ENCODE measurements at places on chromosomes 12 and 14.

GRCh38 chr14:57999471-57999870, 133.6 kb upstream of the SLC35F4 start:
- no peak for DNase-seq

DNA sequence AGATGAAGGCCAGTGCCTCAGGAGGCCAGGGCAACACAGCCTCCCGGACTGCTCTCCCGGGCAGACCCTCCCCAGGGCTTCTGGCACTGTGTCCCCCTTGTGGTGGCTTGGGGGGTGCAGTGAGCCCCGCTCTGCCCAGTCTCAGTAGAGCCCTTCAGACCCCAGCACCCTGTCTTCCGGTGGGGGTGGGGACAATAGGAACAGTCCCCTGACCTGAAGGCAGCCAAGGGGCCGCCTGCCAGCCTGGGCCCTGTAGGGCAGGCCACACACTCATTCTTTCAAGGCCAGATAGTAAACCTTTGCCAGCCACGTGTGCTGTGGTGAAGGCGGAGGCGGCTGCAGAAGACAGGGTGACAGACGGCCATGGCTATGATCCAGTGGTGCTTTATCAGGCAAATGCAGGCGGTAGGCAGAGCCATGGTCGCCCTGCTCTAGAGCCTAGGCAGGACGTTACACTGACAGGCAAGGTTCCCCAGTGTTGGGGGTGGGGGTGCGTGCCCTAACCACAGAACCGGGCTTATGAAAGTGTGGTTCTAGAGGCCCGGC, 15.0 kb downstream of the ZFYVE21 start:
- no peak for DNase-seq

DNA sequence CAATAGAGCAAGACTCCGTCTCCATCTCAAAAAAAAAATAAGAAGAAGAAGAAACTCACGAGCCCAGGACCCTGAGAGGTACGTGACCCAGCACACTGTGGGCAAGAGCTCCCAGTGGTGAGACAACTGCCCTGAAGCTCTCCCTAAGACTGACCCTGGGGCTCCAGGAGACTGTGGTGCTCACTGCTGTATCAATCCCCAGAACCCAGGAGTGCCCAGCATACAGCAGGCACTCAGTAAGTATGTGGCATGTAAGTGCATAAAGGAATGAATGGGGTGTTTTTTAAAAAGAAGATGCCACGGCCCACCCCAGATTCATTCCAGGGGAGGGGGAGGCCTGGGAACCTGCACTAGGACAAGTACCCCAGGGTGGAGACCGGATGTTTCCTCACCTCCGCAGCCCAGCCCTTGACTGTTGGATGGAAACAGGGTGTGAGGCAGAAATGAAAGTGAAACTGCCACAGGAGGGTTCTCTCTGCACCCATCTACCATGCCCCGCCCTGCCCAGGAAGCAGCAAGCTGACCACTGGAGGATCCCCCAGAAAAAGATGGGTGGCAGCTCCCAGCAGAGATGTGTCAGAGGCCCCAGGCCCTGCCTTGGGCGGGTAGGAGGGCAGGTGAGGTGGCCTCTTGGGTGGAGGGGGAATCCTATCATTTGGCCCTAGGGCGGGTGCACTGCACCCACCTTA, 12.2 kb downstream of the ITPK1 start:
- DNase-seq: no peak

GRCh38 chr12:82880442-82880901, 193.8 kb downstream of the TMTC2 start:
- no peak for DNase-seq

- no peak for DNase-seq
Measured at GRCh38 chr14:78091361-78091760, 78.8 kb upstream of the NRXN3 start.

DNA sequence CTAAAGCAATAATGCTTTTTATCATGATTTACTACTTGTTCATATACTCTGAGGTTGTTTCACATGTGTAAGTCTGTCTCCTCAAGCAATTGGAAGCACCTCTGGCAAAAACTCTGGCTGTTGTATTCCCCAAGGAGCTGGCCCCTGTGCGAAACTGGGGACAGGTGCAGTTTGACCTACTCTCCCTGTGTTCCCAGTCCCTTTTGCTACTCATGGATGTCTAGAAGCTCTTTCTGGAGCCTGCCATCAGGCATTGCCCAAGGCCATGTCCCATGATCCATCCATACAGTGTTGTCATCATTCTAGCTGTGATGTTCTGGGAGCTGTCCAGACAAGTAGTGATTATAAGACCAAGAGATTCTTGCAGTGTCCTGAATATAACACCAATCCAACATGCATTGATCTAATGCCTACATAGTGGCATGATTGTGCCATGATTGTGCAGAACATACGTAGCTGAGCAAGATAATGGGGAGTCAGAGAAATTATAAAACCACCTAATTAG, 14.9 kb downstream of the AKAP6 start:
- no peak for DNase-seq

DNA sequence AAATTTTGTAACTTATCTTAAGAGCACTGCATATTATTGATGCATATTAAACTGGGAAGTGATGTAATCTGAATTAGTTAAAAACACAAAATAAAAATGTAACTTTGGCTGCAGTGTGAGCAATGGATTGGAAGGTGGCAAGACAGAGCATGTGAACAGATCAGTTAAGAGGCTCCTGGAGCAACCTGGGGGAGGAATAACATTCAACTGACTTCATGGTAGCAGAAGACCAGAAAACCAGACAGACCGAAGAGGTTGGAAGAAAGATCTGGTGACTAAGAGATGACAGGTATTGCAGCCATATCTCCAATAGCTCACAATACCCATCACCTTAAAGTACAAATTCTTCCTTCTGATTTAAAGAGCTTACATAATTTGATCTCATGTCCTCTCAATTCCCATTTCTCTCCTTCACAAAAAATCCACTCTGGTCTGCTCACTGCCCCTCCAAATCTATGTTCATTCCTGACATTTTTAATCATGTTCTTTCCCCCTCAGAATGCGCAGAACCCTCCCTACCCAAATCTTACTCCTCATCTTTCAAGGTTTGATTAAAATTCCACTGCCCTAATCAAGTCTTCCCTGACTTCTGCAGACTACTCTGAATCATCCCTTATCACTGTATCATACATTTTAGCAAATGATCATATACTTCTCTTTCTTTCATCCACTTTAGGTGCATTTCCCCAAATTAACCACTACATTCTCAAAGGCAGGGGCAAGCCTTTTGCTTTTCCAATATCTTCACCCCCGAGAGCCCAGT, 51.5 kb downstream of the DUSP16 start:
- DNase-seq: no peak

- DNase-seq: no peak
Measured at GRCh38 chr12:101824831-101825230, 5.9 kb downstream of the GNPTAB start.

DNA sequence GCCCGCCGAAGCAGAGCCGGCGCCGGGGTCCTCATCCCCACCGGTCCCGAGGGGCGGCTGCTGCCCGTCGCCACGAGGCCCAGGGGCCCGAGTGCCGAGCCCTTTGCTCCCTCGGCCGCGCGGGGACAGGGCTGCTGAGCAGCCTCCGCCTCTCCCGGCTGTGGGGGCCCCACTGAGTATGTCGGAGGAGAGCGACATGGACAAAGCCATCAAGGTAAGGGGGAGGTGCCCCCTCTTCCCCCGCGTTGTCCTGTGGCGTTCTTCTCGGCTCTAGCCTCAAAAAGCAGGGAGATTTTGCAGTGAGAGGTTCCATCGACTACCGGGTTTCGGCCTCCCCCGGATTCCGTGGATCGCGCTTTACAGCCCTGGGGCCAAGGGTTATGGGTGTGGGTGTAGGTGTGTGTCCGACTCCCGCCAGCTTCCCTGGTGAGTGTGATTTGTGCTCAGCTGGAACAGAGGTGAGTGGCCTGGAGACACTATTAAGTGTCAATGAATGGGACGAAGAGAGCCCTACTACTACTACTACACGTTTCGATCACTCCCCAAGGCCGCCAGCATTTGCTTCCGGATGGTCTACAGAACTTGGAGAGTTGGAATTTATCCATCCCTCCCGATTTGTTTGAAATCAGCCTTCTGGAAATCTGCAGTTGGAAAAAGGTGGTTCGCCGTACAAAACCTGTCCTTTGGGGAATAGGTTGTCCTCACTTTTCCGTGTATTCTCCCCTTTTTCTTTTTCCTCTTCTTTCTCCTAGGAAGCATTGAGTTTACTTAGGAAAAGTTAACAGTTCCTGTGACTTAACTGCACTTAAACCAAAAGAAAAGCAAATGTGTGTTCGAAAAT, 748 bp downstream of the MAPKAPK5 start:
- DNase-seq: no peak

GRCh38 chr14:61281948-61282275, 774 bp upstream of the TMEM30B start:
- DNase-seq: no peak

DNA sequence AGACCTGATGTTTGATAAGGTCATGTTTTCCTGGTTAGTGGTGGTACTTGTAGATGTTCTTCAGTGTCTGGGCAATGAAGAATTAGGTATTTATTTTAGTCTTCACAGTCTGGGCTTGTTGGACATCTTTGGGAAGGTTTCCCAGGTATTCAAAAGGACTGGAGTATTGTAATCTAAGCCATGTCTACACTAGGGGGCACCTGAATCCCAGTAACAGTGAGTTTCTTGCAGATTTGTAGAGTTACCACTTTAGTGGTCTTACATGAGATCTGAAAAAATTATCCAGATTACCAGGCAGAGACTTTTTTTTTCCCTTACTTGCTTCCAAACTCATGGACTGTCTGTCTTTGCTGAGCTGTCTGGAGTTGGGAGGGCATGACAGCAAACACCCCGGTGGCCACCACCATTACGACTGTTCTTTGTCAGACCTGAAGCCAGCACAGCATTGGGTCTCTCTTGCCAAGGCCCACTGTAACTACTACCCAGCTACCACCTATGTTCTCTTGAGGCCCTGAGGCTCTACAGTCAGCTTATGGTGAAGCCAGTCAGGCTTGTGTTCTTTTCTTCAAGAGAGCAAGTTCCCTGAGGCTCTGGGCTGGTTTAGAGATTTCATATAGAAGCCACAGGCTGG, 820.7 kb upstream of the FBXO33 start:
- no peak for DNase-seq

DNA sequence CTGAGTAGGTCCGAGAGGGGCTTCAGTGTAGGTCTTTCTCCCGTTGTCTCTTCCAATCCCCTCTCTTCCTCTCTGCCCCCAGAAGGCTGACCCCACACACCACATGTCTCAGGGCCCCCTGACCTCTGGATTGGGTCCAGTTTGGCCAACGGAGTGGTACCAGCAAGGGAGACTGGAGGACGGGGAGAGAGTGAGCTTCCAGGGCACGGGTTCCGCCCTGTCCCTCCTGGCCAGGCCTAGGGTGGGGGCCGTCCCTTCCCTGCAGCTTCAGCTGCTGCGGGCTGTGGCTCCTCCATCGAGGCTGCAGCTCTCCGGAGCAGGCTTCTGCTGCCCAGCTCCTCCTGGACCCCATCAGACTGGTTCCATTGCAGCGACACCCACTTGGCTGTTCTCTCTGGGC, 17.4 kb downstream of the FZD10 start:
- no peak for DNase-seq

DNA sequence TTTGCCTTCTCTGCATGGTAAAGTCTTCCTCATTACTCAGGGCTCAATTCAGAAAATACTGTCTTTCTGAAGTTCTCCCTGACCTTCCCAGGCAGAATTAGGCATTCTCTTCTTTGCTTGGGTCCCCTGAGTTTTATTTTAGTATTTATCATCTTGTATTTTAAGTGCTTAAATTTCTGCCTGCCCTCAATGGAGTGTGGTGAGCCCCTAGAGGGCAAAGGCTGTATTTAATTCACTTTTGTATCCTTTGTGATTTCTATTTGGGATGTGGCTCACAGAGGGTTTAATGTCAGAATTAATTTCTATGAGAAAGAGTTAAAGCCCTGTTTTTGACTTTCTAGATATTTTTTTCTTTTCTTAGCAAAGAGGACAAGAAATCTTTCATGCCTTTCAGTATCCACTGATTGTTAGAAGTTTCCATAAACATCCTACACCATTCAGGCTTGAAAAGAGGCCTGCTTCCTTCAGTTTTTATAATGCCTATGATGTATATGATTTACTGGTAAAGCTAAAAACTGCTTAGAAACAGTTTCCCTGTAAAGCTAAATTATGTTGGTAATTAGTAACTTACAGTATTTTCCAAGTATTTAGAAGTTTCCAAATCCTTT, 55.6 kb upstream of the PTPRB start:
- DNase-seq: no peak

DNA sequence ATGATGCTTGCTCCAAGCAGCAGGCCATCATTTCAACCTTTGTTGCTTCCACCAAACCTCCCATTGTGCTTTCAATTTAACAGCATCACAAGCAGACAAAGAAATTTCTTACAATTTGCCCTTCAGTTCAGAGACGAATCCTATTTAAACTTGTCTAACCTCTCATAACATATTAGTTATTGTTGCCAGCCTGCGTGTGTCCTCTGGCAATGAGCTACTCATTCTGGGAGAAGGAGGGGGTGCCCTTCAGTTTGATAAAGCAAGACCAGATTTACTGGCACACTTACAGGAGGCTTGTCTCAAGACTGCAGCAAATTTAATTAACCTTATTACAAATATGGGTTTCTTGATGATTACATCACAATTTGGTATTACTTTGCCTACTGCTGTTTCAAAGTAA, 203.6 kb upstream of the SOX5 start:
- DNase-seq: no peak

DNA sequence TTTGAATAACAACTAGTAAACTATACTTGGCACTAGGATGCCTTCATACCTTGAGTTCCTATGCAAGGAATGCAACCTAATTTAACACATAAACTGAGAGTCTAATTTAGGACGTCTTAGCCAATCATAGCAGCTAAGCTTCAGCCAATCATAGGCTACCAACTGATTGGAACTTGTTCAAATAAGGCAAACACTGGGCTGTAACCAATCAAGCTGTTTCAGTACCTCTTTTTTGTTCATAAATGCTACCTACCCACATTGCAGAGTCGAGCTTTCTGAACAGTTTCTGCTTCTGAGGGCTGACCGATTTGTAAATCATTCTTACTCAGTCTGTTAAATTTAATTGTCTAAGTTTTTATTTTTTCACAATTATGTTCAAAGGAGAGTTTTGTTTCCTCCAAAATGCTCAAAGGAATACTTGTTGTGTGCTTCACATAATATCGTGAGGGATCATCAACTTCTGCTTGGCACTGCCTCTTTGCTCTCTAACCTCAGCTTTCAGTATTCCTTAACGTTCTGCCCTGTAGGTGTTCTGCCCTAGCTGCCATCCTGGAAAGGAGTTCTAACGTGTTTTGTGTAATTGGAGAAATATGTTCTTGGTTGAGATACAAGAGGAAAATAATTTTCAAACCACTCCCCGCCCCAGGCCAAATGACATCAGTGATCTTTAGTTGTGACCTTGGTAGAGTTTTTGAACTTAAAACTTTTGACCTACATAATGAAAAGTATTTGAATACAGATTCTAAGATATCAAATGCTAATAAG, 380.4 kb upstream of the MIS18BP1 start:
- no peak for DNase-seq

DNA sequence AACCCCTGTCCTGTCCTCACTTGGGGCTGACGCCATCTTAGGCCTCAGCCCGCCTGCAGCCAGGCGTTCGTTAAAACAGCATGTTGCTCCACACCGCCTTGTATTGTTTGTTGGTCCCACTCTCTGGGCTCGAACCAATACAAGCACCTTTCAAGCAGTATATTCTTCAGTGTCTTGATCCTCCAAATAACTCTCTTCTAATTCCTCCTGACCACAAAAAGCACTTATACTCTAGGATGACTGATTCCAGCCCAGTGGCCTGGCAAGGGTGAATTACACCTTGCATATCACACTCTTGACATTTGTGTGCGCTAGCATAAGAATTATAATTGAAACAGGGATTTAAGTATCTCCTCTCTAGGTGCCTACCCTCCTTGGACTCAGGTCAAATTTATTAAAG, 7.1 kb downstream of the CCER1 start:
- DNase-seq: no peak
